Placental epithelial cell (primary cell): ENCODE measurements at places on chromosomes 12 and 14. TPM values are rescaled to one million over a fixed set of nuclear protein-coding genes. Genes with fewer than 3 reads are reported as not detected.

The STAB2 gene
- not detected in 2 replicates for total RNA-seq

The KRT74 gene
- not detected in 2 replicates for total RNA-seq

The ESPL1 gene
- 7.7 and 9.8 TPM in 2 replicates for total RNA-seq

The OTOGL gene
- total RNA-seq = not detected in 2 replicates

The LMNTD1 gene
- total RNA-seq = not detected in 2 replicates

The ADAM21 gene
- under 0.01 and 0.43 TPM in 2 replicates for total RNA-seq

The LUM gene
- 282 and 1,471 TPM in 2 replicates for total RNA-seq

The RBP5 gene
- 0.39 TPM in 1 of 2 replicates, not detected in the other for total RNA-seq

The CACNA1C gene
- total RNA-seq = 2.2 and 3.1 TPM in 2 replicates

The RPS6KA5 gene
- total RNA-seq = 0.76 and 3.1 TPM in 2 replicates

The TMEM229B gene
- total RNA-seq = under 0.01 and 0.22 TPM in 2 replicates

The PMCH gene
- total RNA-seq = not detected in 2 replicates

The TAS2R30 gene
- 5.5 and 7.0 TPM in 2 replicates for total RNA-seq

The CIROP gene
- not detected in 2 replicates for total RNA-seq

The CLEC1B gene
- total RNA-seq = under 0.01 and 0.33 TPM in 2 replicates

The CCDC197 gene
- not detected in 2 replicates for total RNA-seq
